LoVo (cell line): ENCODE measurements at places on chromosomes 3 and 15.

GRCh38 chr3:142651711-142652110 lies 55.5 kb downstream of the PLS1 start:
- no peak for DNase-seq

GRCh38 chr3:44914936-44915335 lies 40.5 kb downstream of the TGM4 start:
- no peak for DNase-seq

- DNase-seq = no peak
Observed at GRCh38 chr15:48323294-48323693, 7.9 kb upstream of the DUT start.

DNA sequence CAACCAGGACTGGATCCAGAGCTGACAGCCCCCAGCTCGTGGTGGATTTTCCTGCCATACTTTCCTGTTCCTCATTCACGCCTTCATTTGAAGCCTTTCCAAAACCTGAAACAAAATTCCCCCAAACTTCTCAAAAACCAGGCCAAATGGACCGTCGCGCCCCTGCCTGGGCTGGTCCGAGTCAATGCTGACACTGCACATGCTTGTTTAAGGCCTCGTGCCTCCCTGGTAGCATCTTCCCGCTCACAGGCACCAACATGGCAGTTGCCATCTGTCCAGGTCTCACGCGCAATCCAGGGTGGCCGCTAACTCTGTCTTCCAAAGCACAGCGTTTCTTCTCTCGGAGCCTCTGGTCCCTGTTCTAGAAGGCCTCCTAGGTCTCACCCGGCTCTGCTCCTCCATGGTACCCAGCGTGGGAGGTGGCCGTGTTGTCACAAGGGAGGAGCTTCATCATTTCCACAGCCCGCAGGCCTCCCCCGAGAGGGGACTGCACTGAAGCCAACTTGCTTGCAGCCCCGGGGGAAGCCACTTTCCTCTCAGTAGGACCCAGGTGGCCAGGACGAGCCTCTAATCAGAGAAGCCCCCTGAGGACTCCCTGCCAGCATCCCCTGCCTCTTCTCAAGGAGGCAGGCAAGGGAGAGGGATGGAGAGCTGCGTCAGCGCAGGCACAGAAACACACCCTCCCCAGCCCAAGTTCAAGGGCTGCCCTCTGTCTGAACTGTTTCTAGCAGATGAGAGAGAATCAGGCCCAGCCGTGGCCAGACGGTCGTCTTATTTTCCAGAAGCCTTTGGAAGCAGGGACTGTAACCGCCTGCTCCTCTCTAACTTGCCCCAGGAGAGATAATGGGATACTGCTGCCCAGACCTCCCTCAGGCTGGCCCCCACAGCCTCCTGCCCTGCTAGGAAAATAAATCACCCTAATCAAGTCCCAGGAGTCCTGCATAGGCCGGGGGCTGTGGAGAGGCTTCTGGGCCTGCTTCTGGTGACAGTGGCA lies 152.8 kb upstream of the TLE3 start:
- no peak for DNase-seq

- DNase-seq = no peak
Observed at GRCh38 chr15:84108728-84109127, 126.8 kb upstream of the GOLGA6L4 start.

DNA sequence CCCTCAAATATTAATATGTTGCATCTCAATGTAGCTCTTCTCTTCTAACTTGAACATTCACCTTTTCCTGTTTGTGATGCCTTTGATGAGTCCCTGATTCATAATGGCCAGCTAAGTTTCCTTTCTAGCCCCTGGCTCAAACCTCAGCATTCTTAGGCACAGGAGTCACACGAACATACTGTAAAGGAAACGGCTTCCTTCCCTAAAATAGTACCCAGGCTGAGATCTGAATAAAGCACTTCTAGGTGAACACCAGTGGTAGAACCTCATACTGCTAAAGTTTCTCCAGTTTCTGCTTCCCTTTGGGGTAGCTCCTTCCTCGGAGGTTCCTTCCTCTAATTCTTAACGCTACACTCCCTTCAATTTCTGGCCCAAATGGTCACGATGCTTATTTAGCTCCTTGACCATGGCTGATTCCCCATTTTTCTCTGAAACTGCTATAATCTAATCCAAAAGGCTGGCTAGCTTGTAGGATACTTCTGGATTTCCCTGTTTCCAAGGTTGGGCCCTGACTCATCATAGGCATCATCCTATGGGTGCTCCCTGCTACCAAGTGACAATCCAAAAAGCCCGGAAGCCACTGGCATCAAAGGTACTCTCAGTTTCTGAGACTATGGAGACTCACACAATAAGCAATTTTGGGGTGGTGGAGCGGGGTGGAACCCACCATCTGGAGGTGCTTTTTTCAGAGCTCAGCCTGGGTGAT lies 2.4 kb downstream of the ANAPC13 start:
- DNase-seq = no peak

GRCh38 chr15:79608066-79608864 lies 176.1 kb downstream of the MINAR1 start:
- DNase-seq = no peak

- peak; percentile 29 for DNase-seq
Observed at GRCh38 chr3:29324180-29324651, 43.3 kb downstream of the RBMS3 start.

DNA sequence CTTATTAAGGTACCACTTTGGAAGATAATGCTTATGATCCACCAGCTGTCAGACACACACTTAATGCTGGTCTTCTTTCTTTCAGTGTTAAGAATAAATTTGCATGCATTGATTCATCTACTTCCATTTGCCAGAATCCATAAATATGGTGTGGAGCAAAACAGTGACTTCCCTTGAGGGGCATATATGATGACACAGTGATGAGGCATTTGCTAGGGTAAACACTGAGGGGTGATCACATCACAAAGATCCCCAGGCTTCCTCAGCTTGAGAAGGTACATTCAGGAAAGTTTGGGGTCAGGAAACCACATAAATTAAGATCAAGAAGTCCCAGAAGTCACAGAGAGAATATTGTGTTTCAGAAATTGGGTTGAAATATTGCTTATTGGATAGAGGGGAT lies 9.9 kb upstream of the ZBED2 start:
- no peak for DNase-seq

- no peak for DNase-seq
Observed at GRCh38 chr3:195531683-195532082, 11.4 kb downstream of the PPP1R2 start.

DNA sequence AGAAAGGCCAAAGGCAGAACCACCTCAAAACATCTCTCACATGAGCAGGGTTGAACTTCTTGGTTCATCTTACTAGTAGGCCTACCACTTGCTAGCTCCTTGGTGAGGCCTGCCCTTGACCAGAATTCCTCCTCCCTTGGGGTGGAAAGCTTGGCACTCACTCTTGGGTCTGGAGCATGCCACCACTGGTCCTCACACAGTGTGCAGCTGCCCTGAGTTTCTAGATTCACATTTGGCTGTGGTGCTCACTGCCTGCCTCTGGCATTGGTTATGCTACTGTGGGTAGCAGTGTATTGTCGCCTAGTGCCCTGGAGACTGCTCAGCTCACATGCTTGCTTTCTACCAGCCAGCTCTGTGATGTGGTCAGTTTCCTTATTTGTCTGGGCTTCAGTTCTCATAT lies 23.7 kb downstream of the OXNAD1 start:
- DNase-seq = no peak

DNA sequence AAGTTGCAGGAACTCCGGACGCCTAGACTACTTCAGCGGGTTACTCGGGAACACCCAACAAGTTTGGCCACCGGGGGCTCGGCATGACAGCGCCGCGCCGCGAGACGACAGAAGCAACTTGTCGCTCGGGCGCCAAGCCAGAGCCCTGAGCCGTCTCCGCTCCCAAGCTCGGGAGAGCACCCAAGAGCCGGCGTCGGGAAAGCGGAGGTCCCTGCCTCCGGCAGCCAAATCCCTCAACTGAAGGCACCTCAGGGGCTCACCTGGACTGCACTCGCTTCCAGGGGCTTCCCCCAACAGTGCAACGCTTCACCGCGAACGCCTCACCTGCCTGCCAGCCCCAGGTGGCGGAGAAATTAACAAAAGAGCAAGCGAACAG lies 640 bp downstream of the MB21D2 start:
- peak; percentile 67 for DNase-seq

GRCh38 chr15:73330206-73331051 lies 38.3 kb downstream of the HCN4 start:
- DNase-seq = no peak

DNA sequence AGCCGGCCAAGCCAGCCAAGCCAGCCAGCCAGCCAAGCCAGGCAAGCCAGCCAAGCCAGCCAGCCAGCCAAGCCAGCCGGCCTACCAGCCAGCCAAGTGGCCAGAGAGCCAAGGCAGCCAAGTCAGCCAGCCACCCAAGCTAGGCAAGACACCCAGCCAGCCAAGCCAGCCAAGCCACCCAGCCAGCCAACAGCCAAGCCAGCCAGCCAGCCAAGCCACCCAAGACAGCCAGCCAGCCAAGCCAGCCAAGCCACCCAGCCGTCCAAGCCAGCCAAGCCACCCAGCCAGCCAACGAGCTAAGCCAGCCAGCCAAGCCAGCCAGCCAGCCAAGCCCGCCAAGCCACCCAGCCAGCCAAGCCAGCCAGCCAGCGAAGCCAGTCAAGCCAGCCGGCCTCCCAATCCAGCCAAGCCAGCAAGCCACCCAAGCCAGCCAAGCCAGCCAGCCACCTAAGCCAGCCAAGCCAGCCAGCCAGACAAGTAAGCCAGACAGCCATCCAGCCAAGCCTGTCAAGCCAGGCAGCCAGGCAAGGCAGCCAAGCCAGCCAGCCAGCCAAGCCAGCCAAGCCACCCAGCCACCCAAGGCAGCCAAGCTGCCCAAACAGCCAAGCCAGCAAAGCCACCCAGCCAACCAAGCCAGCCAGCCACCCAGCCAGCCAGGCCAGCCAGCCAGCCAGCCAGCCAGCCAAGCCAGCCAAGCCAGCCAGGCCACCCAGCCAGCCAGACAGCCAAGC lies 200.5 kb downstream of the GOLGA6L6 start:
- no peak for DNase-seq

DNA sequence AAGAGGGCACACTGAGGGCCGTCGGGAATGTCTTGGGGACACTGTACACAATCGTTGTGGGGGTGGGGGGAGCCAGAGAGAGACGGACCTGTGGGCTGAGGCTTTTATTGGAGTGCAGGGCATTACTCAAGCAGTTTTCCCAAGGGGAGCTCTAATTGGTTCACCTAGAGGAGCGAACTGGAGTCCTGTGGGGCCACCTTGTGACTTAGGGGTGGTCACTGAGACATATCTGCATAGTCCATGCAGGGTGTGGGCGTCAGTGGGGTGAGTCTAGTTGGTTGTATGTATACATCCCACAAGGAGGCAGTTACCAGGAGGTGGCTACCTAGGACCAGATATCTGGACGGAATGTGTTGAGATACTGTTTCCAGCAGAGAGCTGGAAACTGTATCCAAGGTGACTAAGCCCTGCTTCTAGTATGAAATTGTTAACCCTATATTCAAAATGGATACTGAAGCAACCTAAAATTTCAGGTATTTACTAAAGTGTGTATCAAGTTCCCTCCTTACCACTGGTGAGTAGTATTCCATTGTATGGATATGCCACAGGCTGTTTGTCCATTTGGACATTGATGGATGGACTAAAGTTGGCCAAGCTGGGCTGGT lies 2.6 kb upstream of the PIGZ start:
- no peak for DNase-seq

DNA sequence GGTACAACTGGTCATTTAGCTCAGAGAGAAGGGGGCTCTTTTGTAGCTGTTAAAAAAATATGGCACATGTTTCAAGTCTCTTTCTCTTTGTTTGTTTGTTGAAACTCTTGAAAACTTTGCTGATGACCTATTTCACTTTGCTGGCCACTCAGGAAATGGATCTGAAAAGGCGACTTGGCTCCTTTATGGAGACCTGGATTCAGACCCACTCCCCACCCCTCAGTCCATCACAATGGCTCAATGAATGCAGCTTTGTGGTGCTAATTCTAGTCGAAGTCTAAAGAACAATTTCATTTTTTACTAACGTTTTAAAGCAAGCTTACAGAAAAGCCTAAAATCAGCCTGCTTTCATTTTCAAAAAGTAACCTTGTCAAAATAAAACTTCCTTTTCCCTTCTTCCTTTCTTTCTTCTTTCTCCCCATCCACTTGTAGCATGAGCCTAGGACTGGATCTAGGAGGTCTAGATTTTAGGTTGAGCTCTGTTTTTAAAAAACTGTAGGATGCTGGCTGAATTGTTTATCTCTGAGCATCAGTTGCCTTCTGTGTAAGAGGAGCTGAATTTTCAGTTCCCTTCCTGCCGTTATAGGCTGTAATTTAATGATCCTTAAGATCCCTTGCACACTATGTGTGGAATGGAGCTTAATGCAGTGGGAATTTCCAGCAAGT lies 165.5 kb upstream of the FEZF2 start:
- no peak for DNase-seq

GRCh38 chr15:31586841-31587240 lies 260.2 kb downstream of the KLF13 start:
- no peak for DNase-seq

DNA sequence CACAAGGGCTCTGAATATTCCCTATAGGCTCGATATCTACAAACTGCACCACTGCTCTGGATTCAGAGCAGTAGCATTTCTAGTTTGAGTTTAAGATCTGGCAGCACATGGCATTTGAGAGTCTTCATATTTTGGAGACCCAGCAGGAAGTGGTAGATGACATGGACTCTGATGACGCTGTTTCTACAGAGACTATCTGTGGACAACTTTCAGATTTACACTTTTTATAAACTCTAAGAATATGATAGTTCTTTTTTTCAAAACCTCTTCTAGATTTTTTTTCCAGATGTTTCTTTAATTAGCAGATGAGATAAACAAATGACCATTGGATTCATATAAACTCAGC lies 35.8 kb downstream of the ARMC8 start:
- DNase-seq = no peak

DNA sequence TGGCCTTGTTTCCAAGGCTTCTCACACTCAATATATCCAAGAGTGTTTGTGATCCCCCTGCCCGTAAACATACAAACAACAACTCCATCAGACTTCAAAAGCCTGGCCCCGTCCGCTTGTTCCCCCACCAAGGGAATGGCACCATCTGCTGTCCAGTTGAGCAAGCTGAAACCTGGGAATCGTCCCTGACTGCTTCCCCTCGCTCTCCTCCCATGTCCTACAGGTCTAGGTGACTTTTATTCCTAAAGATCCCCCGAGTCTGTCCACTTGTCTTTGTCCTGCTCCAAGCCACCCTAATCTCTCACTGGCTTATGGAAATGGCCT lies 27.9 kb upstream of the FAM174B start:
- peak; percentile 30 for DNase-seq

GRCh38 chr3:66997560-66998112 lies 471 bp upstream of the KBTBD8 start:
- DNase-seq = no peak

GRCh38 chr3:46365737-46366524 lies 4.8 kb upstream of the CCR5 start:
- no peak for DNase-seq

GRCh38 chr3:126658584-126658983 lies 3.7 kb upstream of the TXNRD3 start:
- no peak for DNase-seq

DNA sequence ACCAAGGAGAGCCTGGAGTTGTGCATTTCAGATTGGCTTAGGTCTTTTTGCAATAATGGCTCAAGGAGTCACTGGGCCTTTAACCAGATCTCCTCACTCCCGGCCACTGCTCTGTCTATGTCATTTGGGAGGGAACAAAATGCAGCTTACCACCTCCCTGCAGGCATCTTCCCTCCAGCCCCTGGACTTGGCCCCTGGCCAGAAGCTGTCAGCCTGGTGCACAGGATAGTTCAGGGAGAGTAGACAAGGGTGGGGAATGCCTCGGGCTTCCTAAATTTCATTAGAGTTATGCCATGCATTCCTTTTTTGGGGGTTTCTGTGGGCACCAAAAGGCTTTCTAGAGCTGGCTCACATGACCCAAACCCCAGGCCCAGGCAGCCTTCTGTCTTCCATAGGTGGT lies 70.2 kb upstream of the HRH1 start:
- DNase-seq = no peak

- no peak for DNase-seq
Observed at GRCh38 chr15:69505956-69506556, 53.4 kb downstream of the RPLP1 start.
